H9 (cell line): ENCODE measurements at places on chromosomes 7 and 10.

GRCh38 chr7:40571796-40572195 lies 437.0 kb downstream of the SUGCT start:
- no peaks in the 10 kb centered on the region for H3K36me3 ChIP-seq
- no peak overlapping the region for H3K4me3 ChIP-seq
- H3K4me1 ChIP-seq: peaks cover 7% of the 10 kb centered on the region

DNA sequence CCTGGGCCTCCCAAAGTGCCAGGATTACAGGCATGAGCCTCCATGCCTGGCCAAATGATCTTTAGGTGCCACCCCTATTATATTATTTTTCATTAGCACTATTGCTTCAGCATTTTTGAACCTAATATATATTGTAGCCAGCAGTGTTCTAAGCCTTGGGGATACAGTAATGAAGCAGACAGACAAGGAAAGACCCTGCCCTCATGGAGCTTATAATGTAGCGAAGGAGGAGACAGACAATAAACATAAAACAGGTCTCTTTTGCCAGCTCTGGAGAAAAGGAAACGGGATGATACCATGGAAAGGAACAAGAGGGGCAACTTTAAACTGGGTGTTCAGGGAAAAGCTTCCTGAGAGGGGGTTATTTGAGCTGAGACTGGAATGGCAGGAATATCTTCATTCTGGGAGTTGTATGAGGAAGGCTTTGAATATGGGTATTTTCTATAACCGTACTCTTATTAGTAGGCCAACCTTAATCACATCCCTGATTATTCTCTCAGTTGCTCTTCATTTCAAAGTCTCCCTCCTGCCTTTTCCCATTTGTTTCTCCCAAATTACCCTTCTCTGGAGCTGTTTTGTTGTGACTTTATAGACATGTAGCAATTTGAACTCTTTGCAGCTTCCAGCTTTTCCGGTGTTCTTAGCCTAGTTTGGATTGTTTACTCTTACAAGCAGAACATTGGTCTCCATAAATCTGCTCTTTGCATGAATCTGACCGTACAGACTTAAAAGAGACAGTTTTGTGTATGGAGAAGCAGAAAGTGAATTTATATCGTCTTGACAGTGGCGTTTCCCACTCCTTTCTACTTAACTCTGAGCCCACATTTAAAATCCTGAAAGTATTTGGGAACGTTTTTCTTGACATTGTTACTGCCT lies 19.0 kb downstream of the PRKAR2B start:
- H3K4me1 ChIP-seq: peaks cover 4% of the 10 kb centered on the region; the same call in 1 of the 2 replicates
- H3K36me3 ChIP-seq: no peaks in the 10 kb centered on the region
- H3K27ac ChIP-seq: no peak overlapping the region

GRCh38 chr7:6562106-6562505 lies 10.8 kb upstream of the GRID2IP start:
- DNase-seq: no peak
- H3K27me3 ChIP-seq: no peaks in the 10 kb centered on the region
- no peaks in the 10 kb centered on the region for H3K36me3 ChIP-seq
- no peaks in the 10 kb centered on the region; the same call in 1 of the 2 replicates for H3K4me1 ChIP-seq

- no peak overlapping the region for H3K27ac ChIP-seq
- H3K4me3 ChIP-seq: no peak overlapping the region
- no peaks in the 10 kb centered on the region for H3K27me3 ChIP-seq
These were observed 89.0 kb downstream of the PPP1R9A start for GRCh38 chr7:94996369-94996768.

DNA sequence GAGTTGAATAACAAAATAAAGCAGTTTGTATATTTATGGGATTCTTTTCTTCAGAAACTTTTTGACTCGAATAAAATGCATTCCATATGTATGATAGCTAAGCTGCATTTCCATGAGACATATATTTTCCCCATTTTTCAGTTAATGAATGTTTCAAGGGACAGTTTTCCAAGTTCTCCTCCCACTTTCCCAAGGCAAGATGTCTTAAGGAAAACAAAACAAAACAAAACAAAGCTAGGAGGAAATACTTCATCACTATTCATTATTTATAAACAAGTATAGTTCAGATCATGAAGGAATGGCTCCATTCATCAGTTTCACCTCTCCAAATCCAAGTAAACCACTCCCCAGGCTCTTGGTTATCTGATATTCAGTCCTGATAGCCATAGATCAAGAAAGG lies 261.0 kb downstream of the WDR11 start:
- DNase-seq: no peak
- H3K36me3 ChIP-seq: no peaks in the 10 kb centered on the region; the same call in 1 of the 3 replicates
- H3K27me3 ChIP-seq: no peaks in the 10 kb centered on the region
- no peaks in the 10 kb centered on the region for H3K4me1 ChIP-seq
- no peak overlapping the region for H3K27ac ChIP-seq

GRCh38 chr7:19851504-19851903 lies 78.1 kb upstream of the TMEM196 start:
- no peak overlapping the region for H3K27ac ChIP-seq
- no peak for DNase-seq
- no peaks in the 10 kb centered on the region for H3K36me3 ChIP-seq

GRCh38 chr7:104914421-104914820 lies 99.6 kb upstream of the KMT2E start:
- no peak overlapping the region for H3K4me3 ChIP-seq
- no peaks in the 10 kb centered on the region for H3K4me1 ChIP-seq
- H3K27me3 ChIP-seq: no peaks in the 10 kb centered on the region
- no peaks in the 10 kb centered on the region for H3K36me3 ChIP-seq

GRCh38 chr7:28725045-28725642 lies 233.0 kb downstream of the TRIL start:
- no peaks in the 10 kb centered on the region for H3K27me3 ChIP-seq
- H3K4me1 ChIP-seq: no peaks in the 10 kb centered on the region
- no peak overlapping the region for H3K27ac ChIP-seq
- DNase-seq: no peak
- no peak overlapping the region for H3K4me3 ChIP-seq

DNA sequence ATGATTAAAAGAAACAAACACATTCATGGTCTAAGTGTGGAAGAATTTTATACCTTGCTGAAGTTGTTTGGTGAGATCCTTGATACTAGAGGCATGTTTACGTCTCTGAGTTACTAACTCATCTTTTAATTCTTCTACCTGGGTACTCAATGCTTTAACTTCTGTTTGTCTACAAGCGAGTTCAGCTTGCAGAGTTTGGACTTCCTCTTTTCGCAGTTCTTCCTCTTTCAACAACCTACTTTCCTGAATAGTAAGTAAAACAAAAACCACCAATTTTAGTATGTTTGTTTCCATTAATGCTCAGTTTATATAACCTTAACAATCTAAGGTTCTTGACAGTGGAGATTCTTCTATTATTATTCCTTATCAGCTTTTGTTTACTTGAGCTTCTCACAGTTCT lies 42.9 kb downstream of the CCDC186 start:
- no peak overlapping the region for H3K27ac ChIP-seq
- H3K4me3 ChIP-seq: no peak overlapping the region
- peaks cover 68% of the 10 kb centered on the region for H3K36me3 ChIP-seq
- H3K4me1 ChIP-seq: no peaks in the 10 kb centered on the region

DNA sequence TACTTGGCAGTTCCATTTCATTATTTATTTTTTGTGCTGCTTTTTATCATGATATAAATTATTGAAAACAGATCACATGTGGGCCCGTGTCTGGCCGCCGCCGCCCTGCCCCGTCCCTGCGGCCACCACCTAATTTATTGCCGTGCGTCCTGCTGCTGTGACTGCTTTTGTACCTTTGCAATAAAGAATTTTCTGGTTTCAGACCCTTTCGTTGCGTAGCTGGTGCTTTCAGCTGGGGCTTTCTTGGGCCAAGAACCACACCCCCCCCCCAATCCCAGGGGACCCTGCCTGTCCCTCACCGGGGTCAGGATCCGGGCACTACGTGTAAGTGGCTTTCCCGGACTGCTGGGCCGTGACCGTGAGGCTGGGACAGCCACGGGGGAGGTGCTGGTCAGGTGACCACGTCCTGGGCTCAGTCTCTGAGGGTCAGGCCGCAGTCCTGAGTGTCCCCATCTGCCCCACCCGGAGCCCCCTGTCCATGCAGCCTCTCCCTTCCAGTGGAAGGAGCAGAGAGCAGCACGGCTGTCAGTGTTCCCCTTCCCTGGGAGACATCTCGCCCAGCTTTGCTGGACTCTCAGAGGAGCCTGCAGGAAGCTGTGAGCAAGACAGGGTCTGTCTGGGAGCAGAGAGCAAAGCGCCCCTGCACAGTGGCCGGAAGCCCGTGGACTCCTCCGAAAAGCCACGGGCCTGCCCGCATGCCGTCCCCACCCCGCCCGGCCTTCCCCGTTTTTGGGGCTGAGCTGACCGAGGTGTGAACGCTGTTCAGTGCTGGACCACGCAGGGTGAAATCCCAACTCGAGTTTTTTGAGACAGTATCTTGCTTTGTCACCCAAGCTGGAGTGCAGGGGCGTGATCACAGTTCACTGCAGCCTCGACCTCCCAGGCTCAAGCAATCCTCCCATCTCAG lies 12.6 kb downstream of the MAFK start:
- no peaks in the 10 kb centered on the region for H3K27me3 ChIP-seq
- H3K4me1 ChIP-seq: no peaks in the 10 kb centered on the region
- no peak overlapping the region for H3K27ac ChIP-seq
- H3K4me3 ChIP-seq: no peak overlapping the region
- peaks cover 3% of the 10 kb centered on the region; the same call in 2 of the 3 replicates for H3K36me3 ChIP-seq

DNA sequence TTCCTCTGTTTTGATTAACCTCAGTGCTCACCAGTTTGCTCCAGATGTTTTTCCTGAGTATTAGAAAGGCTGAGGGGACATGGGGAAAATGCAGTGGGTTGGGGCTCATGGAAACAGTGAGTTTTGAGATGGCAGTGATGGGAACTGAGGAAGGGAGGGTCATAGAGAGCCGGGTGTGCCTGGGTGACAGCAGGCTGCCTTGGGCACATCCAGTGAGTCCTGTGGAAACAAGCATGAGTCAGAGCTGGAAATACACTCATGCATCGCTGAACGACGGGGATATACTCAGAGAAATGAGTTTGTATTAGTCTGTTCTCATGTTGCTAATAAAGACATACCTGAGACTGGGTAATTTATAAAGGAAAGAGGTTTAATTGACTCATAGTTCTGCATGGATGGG lies 202.2 kb downstream of the TMEM178B start:
- no peaks in the 10 kb centered on the region for H3K4me1 ChIP-seq
- DNase-seq: no peak
- no peak overlapping the region for H3K27ac ChIP-seq
- H3K4me3 ChIP-seq: no peak overlapping the region

DNA sequence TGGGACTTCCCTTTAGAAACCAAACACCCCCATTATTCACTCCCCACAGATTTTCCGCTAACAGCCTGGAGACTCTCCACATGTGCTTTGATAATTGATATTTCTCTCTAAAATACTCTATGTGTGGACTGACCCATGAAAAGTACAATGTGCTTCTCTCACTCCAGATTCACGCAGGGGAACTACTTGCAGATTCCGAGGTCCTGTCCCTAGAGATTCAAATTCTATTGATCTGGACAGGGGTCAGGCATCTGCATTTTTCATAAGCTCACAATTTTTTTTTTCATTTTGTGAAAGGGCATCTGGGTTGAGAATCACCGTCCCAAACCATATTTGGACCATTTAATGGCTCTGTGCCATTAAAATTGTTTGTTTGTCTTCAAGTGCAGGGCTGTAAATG lies 98.7 kb downstream of the CALCR start:
- H3K4me1 ChIP-seq: peaks cover 8% of the 10 kb centered on the region
- DNase-seq: no peak
- H3K4me3 ChIP-seq: no peak overlapping the region
- no peak overlapping the region for H3K27ac ChIP-seq

DNA sequence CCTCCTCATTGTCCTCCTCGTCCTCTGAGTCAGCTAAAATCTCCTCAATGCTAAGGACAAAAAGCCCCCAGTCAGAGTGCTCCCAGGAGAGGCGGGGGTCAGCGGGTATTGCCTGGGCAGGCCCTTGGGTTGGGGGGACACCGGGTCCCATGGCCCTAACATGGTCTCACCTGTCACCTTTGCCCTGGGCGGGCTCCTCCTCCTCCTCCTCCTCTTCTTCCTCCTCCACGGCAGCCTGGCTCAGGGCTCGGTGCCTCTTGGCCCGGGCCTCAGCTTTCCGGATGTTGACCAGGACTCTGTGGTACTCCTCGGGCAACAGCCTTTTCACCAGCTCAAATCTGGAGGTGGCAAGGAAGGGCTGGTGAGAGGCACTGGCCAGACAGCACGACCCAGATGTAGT lies 32.0 kb upstream of the FRAT2 start:
- H3K27me3 ChIP-seq: no peaks in the 10 kb centered on the region
- H3K4me3 ChIP-seq: no peak overlapping the region
- no peak overlapping the region for H3K27ac ChIP-seq
- H3K4me1 ChIP-seq: no peaks in the 10 kb centered on the region
- DNase-seq: no peak

- no peaks in the 10 kb centered on the region; the same call in 1 of the 2 replicates for H3K36me3 ChIP-seq
- no peak overlapping the region for H3K27ac ChIP-seq
- no peaks in the 10 kb centered on the region for H3K4me1 ChIP-seq
- no peak for DNase-seq
- H3K27me3 ChIP-seq: no peaks in the 10 kb centered on the region
These were observed 515.9 kb downstream of the GRID1 start for GRCh38 chr10:85850736-85851135.

GRCh38 chr10:122500194-122500593 lies 38.8 kb downstream of the HTRA1 start:
- no peak overlapping the region for H3K27ac ChIP-seq
- H3K4me1 ChIP-seq: no peaks in the 10 kb centered on the region
- H3K4me3 ChIP-seq: no peak overlapping the region
- no peak for DNase-seq
- no peaks in the 10 kb centered on the region for H3K36me3 ChIP-seq

- H3K27ac ChIP-seq: no peak overlapping the region
- DNase-seq: no peak
- H3K36me3 ChIP-seq: no peaks in the 10 kb centered on the region
- H3K27me3 ChIP-seq: no peaks in the 10 kb centered on the region
These were observed 100.1 kb upstream of the COL1A2 start for GRCh38 chr7:94294471-94295131.

DNA sequence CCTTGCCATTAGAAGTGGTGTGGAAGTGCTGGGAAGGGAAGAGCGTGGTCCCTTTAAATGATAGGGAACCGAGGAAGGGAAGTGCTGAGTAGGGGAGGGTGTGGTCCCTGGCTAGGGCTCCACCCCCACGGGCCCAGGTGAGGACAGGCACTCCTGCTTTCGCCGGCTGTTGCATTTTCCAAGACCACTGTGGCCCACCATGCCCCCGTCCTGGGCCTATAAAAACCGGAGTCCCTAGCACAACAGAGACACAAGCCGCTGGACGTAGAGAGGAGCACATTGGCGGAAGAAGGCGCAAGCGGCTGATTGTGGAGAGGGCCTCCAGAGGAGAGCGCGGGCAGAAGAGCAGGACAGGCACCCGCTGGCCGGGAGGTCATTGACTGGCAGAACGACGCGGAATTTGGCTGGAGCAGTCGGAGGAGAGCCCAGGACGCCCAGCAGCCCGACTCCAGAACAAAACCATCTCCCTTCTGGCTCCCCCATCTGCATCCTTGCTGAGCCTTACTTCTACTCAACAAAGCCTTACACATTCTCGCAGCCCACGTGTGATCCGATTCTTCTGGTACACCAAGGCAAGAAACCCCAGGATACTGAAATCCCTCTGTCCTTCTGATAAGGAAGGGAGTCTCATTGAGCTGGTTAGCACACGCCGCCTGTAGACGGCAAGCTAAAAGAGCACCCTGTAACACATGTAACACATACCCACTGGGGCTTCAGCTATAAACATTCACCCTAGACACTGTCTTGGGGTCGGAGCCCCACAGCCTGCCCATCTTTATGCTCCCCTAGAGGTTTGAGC lies 146.2 kb upstream of the LYZL1 start:
- no peaks in the 10 kb centered on the region for H3K36me3 ChIP-seq
- peak; percentile 86 for DNase-seq
- H3K27ac ChIP-seq: no peak overlapping the region
- H3K27me3 ChIP-seq: no peaks in the 10 kb centered on the region
- peak overlapping the region; percentile 83 for H3K4me3 ChIP-seq

- H3K4me1 ChIP-seq: peaks cover 3% of the 10 kb centered on the region; the same call in 1 of the 2 replicates
- H3K36me3 ChIP-seq: no peaks in the 10 kb centered on the region
- DNase-seq: no peak
- no peak overlapping the region for H3K27ac ChIP-seq
- H3K4me3 ChIP-seq: no peak overlapping the region
These were observed 59.6 kb upstream of the CAPZA2 start for GRCh38 chr7:116802746-116803152.
